Tibial nerve (tissue), 4 donors: ENCODE measurements at places on chromosomes 2 and 18. TPM values are rescaled to one million over a fixed set of nuclear protein-coding genes. Genes with fewer than 3 reads are reported as not detected.

GRCh38 chr2:159879051-159879604, 81.1 kb upstream of the CD302 start:
- DNase-seq = no peak

GRCh38 chr2:12797815-12798214, 81.1 kb downstream of the TRIB2 start:
- DNase-seq = no peak

DNA sequence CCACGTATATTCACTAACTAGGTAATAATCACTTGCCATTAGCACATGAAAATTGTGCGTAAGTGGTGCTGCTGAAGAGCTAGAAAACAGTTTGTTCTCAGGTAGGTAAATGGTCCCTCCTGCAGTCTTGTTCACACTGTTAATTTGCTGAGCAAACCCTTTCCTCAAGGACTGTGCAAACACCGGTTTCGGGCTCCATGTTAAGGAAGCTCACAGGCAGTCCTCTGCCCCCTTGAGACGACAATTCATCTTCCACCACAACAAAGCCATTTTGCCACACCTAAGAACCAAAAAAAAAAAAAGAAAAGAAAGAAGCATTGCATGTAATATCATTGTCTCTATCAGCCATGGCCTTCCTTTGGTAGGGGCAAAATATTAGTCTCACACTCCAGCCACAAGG, 193.9 kb downstream of the BCL11A start:
- no peak for DNase-seq

- DNase-seq = no peak
These were observed 20.4 kb upstream of the CD226 start for GRCh38 chr18:69968039-69968438.

DNA sequence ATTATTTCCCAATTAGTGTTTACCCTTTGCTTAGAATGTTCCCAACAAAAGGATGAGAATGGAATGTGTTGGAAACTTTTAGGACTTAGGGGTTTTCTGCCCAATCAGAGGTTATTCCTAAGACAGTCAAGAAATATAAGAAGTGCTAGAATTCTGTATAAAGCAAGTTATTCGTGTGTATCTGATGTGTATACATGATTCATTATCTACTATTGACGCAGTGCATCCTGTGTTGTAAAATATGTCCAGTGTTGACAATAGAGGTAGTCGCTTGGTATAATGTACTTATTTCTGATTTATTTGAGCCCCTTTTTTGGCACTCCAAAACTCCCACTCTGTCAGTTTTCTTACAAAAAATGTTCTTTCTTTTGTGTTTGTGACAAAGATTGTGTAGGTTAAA, 881 bp downstream of the PIKFYVE start:
- DNase-seq = no peak

DNA sequence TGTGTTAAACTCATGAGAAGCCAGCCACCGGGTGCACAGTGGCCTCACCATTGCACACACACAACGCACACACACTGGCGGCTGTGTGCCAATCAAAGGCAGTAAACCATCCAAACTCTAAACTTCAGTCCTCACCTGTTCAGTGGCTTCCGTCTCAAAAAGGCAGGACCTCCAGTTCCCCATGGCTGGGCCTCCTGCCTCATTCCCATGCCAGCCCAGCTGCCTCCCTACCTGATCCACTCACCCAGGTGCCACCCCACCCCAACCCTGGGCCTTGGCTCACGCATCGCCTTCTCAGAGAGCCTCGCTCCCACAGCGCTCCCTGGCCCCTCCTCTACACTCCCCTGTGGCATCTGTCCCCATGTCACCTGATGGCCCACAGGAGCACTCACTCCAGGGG, 190.9 kb downstream of the EIPR1 start:
- DNase-seq = no peak

CMPK2 gene
- 4.5 TPM for total RNA-seq

OR6B2 gene
- 5.7 TPM for total RNA-seq

ALKAL2 gene
- 96.6 TPM for total RNA-seq

DES gene
- 20.7 TPM for total RNA-seq
